ENCODE measurements at places on chromosomes 11 and 22. TPM values are rescaled to one million over a fixed set of nuclear protein-coding genes. Genes with fewer than 3 reads are reported as not detected.

DNA sequence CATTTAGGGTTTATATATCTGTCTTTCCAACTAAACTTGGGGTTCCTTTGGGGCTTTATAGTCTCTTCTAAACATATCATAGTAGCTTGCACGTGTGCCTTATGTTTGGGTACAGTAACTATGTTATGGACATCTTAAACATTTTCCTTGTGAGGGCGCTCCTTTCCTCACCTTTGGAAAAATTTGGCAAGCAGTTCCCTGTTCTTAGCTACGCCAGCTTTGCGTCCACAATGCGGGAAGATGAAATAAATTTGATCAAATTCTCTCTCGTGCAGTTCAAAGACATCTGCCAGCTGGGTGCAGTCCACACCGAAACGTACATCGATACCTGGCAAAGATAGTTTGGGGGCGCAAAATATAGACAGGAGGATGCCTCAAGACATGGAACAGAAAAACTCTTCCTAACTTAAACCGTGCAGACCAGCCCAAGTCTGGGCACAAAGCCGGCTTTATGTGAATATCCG lies 548 bp downstream of the FDXACB1 start:
- DNase-seq = no peak

DNA sequence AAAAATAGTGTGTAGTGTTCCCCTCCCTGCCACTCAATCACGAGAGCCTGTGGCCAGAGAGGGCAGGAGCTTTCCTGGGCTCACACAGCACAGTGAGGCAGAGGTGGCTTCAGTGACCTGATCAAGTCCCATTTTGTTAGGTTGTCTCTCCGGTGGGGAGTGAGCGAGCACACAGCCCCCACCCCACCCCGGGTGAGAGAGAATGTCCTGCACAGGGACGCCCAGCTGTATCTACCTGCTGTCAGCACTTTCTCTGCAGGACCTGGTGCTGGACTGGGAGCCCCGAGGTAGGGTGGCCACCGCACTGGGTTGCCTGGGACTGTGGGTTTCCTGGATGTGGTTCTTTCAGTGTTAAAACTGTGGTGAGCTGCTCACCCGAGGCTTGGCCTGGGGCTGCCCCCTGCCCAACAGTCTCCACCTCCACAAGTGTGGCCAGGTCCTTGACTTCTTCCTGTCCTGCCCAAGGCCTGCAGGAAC lies 6.1 kb downstream of the CAPN5 start:
- DNase-seq = no peak

GRCh38 chr11:12540075-12540680 lies 134.0 kb upstream of the TEAD1 start:
- no peak for DNase-seq

DNA sequence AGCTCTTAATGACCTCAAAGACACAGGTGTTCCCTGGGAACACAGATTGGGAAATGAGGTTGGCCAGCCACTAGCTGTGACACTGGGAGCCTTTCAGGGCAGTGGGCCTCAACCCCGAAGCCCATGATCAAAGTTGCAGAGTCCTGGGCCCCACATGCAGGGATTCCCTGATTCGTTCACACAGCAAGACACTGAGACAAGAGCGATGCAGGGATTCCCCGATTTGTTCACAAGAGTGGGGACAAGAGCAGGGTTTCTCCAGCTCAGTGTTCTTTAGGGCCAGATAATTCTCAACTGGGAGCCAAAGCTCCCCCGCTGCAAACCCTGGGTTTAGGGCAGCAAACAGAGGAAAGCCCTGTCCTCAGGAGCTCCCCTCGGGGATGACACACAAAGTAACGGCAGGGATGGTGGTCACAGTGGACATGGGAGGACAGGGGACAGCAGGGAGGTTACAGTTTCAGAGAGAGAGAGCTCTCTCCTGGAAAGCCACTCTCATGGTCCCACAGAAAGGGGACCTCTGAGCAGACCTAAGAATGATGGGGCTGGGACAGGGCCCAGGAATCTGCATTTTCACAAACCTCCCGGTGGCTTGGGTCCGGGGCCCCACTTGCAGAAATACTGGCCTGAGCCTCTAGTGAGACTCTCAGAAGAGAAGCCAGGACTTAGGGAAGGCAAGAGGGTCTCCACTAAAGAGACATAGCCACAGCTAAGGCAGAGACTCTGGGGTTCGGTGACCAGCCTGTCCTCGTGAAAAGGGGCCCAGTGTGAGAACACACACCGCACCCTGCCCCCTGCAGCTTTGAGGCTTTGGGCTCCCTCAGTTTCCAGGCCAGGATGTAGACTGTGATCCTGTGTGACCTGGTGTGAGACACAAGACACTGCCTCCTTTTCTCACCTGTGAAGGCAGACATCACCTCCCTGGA lies 7.4 kb upstream of the GNAZ start:
- no peak for DNase-seq

DNA sequence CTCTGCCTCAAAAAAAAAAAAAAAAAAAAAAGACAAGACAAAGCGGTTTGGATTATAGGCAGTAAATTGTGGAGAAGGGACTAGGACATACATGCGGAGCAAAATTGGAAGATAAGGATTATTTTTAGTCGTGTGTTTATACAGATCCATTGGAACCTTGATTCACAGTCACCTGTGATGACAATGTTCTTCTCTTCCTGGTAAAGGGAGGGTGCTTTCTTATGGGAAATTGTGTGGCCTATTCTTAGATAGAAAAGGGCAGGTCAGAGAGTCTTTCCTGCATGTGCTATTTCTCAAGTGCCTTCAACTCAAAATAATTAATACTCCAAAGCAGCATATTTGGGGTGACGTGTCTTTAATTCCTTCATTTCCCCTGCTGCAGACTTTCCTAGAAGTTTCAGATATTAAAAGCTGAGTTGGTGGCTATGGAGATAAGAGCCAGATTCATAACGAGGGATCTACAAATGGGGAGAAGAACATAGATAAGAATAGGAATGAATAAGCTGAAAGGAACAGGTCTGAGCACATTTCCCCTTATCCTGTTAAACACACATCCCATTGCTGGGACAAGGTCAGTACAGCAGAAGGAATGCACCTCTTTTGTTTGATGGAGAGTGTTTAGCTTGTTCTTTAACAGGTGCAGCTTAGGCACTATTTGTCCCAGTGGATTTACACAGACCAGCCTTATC lies 22.5 kb downstream of the GSTT2B start:
- no peak for DNase-seq

DNA sequence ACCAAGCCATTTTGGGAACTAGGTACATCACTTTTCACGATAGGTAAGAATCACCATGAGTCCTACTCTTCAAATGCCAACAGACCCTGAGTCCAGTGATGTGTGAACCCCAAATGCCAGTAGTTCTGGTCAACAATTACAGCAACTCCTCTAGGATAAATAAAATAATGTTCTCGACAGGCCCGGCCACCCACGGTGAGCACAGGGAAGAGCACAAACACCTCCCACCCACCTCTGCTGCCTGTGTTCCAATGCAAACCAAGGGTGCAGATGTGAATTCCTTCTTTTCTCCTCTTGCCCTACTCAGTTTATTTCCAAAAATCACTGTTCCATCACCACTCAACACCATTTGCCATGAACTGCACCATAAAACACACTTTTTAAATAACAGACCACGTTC lies 33.3 kb downstream of the MPPED2 start:
- no peak for DNase-seq

- DNase-seq = no peak
These were observed 16.5 kb downstream of the LRRC10B start for GRCh38 chr11:61524963-61525587.

DNA sequence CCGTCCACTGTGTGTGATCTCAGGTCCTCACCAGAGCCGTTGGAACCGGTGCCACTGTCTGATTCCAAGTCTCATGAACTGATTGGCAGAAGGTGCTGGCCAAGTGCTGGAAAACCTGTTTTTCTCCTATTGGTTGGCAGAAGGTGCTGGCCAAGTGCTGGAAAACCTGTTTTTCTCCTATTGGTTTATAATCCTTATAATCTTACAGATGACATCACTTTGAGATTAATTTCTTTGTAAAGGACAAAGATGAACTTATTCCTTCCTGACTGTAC lies 1106.3 kb downstream of the BRD1 start:
- no peak for DNase-seq

DNA sequence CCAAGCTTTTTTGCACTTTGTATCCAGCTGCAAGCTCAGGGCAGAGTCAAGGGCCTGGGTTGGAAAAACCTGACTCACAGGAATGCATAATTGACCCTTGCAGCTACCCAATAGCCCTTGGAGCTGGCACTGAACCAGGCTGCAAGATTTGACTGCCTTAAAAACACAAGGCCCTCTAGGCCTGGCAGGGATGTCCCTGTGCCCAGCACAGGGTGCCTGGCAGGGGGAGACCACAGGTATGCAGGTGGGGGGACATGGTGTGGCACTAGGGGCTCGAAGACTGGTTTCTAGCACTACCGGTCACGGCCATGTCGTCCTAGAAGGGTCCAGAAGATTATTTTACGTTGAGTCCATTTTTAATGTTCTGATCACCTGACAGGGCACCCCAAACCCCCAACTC lies 30.2 kb downstream of the SBF1 start:
- no peak for DNase-seq

- no peak for DNase-seq
These were observed 20.0 kb upstream of the CD5 start for GRCh38 chr11:61082062-61082870.

- DNase-seq = no peak
These were observed 120.9 kb downstream of the MED15 start for GRCh38 chr22:20628081-20628939.

- no peak for DNase-seq
These were observed 52.5 kb upstream of the SYN3 start for GRCh38 chr22:33110562-33111163.

GRCh38 chr11:68214173-68215086 lies 1.3 kb upstream of the KMT5B start:
- peak; percentile 52 for DNase-seq

DNA sequence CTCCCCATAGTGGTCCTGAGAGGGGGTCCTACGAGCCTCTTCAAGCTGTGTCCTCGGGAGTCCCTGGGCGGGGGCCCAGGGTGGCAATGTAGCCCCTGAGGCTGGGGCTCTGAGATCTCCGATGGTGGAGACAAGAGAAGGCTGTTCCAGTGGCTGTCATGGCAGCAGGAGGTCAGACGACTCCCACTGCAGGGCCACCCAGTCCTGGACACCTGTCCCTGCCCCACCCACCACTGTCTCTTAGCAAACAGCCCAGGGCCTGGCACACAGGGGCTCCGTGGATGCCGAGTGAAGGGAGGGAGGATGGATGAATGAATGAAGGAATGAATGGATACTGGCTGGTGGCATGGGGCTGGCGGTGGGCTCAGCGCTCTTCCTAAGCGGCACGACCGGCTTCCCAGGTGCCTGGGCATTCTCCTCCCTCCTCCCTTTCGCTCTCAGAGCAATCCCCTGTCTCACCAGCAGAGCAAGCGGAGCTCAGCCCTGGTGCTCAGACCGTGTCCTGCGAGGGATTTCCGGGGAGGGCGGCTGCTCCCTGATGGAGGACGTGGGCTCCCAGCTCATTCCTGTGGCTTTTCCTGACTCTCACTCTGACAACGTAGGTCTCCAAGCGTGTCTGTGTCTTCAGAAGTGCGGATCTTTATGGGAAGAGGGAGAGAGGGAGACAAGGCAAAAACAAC lies 1272.6 kb downstream of the BRD1 start:
- DNase-seq = no peak

GRCh38 chr11:110086892-110087309 lies 6.3 kb upstream of the ZC3H12C start:
- DNase-seq = no peak

GRCh38 chr11:58907780-58908179 lies 31.5 kb upstream of the GLYATL1 start:
- no peak for DNase-seq

DNA sequence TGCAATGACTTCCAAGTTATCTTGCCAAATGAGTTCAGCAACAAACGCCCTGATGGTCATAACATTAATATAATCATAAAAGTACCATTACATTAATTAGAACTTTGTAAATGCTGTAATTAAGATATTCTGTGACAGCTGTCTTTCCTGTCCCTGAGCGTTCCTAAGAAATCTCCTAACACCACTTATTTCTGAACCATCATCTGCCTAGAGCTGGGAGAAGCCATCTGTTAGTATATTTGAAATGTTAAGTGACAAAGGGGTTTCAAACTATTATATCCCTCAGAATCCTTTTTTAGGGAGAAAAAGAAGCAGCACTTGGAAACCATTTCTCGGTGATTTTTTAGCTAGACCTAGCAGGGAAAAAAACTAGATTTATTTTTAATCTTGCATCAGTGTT lies 657.5 kb downstream of the FAM181B start:
- no peak for DNase-seq

- no peak for DNase-seq
These were observed 16.8 kb upstream of the RGL4 start for GRCh38 chr22:23673826-23674690.

DNA sequence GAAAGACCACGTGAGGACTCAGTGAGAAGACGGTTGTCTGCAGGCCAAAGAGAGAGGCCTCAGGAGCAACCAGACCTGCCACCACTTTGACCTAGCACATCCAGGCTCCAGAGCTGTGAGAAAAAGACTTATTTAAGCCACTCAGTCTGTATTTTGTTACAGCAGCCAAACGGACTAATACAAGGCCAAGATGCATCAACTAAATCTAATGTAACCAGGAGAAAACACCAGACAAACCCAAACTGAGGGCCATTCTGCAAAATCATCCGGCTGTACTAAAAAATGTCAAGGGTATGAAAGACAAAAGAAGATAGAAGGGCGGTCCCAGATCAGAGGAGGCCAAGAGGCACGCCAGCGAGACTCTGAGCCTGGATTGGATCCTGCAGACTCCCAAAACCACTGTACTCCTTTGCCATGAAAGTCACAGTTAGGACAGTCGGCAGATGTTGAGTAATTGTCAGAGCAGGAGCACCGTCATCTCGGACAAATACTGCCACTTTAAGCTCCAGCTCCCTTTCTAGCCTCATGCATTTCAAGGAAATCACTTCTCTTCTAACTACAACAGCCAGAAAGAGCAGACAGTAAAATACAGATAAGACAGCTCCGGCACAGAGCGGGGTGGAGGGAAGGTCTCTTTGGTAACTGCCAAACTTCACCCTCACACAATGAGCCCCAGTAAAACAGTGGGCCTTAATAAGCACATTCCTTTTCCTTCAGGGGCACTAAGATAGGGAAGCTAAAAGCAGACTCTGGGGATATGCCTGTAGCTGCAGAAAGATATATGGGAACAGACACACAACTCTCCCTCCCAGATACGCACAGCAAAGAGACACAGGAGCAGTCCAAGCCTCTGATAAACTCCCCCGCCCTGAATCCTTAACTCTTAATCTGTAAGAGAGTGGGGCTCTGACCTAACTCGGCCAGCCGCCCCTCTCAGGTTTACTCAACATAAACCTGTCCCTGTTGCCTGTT lies 3.5 kb upstream of the ZP1 start:
- DNase-seq = no peak

GRCh38 chr11:79414644-79415317 lies 26.0 kb downstream of the TENM4 start:
- DNase-seq = no peak

CYP2R1 gene
- total RNA-seq = 10.1 TPM

TMPRSS13 gene
- total RNA-seq = 0.15 TPM

SAA2 gene
- 45.8 TPM for total RNA-seq

RBMXL2 gene
- not detected for total RNA-seq

ST3GAL4 gene
- 57.1 TPM for total RNA-seq

PANX3 gene
- total RNA-seq = not detected

CNTF gene
- total RNA-seq = 1.5 TPM

PITPNM1 gene
- total RNA-seq = 34.7 TPM

SYT12 gene
- total RNA-seq = 0.18 TPM

Measured in left cardiac atrium (tissue), 4 donors.